NCI-H774 (cell line): ENCODE measurements at places on chromosomes 3 and 15.

DNA sequence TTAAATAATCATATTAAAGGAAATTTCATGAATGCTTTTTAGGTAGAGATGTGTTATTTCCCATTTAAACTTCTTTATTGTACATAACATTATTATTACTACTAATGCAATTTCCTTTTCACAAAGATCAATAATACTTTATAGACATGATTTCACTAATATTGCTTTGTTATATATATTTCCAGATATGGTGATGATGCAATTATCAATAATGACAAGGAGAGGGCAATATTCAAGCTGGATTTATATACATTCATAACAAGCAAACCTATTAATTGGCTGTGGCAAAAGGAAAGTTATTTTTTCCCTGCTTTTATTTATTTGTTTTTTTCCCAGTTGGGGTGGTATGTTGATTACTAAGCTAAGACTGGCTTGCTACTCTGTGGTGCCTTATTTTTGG lies 113.5 kb downstream of the RAP2B start:
- no peak for DNase-seq

DNA sequence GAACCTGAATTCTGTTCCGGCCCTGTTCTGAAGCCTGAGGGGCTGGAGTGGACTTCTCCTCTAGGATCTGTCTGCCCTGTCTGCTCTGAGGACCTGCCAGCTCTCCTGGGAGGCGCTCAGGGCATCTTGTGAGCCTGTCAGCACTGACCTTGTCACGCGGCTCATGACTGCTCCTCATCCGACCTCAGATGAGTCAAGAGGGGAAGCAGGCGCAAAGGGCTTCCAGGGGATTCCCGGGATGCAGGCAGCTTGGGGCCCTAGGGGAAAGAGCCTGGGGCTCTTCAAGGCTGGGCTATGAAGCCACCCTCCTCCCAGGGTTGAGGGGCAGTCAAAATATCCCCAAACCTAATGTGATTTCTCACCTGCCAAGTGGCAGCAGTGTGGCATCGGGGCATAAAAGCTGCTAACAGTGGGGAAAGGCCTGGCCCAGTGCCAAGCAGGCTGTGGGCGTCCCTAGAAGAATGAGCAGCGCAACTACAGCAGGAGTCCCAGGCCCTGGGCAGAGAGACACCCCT lies 27.6 kb upstream of the ANKDD1A start:
- no peak for DNase-seq

DNA sequence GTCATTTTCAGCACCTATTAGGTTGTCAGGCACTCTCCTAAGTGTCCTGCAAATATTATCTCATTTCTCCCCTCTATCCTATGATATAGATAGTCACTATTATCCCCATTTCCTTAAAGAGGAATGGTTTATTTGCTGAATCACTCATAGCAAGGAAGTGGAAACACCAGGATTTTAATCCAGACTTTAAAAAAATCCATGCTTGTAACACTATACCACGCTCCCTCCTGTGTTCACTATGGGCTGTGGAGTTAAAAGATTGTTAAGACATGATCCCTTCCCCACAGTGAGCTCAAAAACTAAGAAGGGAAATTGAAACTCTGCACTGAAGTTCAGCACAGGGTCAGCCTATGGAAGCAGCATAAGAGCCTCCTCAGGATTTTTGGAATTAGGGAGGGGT lies 60.2 kb downstream of the TMEM39A start:
- DNase-seq, result no peak

DNA sequence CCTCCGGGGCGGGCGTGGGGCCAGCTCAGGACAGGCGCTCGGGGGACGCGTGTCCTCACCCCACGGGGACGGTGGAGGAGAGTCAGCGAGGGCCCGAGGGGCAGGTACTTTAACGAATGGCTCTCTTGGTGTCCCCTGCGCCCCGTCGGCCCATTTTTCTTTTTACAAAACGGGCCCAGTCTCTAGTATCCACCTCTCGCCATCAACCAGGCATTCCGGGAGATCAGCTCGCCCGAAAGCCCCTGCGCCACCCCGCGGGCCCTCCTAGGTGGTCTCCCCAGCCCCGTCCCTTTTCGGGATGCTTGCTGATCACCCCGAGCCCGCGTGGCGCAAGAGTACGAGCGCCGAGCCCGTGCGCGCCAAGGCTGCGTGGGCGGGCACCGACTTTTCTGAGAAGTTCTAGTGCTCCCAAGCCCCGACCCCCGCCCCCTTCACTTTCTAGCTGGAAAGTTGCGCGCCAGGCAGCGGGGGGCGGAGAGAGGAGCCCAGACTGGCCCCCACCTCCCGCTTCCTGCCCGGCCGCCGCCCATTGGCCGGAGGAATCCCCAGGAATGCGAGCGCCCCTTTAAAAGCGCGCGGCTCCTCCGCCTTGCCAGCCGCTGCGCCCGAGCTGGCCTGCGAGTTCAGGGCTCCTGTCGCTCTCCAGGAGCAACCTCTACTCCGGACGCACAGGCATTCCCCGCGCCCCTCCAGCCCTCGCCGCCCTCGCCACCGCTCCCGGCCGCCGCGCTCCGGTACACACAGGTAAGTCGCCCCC lies at the start of gene THBS1:
Gene THBS1, plus strand, starts transcription at position 595 of the 757 bp plus-strand sequence. CDS start 779 bp downstream, outside the sequence.
- no peak for DNase-seq

GRCh38 chr3:30693470-30694120 lies 87.2 kb downstream of the TGFBR2 start:
- DNase-seq, result no peak

DNA sequence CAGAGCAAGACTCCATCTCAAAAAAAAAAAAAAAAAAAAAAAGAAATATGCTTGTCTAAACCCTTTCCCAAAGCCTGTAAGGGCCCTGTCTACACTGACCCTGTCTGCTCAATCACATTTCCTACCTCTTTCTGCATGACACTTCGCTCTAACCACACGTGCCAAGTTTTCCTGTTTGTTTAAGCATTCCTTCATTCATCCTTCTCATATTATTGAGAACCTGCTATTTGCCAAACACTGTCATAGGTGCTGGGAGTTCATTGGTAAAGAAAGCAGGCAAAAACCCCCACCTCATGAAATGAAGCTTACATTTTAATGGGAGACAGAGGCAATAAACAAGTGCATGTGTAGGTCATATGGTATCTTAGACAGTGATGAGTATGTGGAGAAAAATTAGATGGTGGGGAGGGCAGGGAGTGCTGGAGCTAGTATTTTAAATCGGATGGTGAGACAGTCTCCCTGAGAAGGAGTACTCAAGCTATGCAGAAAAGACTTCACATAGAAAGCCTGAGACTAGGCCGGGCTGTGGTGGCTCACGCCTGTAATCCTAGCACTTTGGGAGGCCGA lies 48.0 kb downstream of the B3GNT5 start:
- DNase-seq, result no peak

- no peak for DNase-seq
Measured at GRCh38 chr3:120460862-120461261, 10.1 kb upstream of the FSTL1 start.
